ENCODE measurements at places on chromosomes 4 and X. TPM values are rescaled to one million over a fixed set of nuclear protein-coding genes. Genes with fewer than 3 reads are reported as not detected.

STBD1 gene
- 14.8 TPM for total RNA-seq

DNA sequence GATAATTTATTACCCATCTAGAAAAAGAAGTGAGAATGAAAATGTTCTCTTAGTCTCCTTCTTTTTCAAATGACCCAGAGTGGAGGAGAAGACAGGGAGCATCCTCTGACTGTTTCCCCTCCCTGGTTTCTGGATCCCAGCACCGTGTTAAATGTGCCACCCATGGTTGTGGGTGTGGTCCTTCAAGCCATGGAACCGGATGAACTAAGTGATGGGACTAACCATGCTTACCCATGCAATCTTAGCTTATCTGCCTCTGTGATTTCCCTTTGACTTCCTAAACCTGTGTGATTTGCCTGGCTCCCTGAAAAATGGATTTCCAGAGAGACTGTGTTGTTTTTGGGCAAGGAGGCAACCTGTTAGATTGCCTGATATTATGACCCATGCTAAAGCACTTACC, 437.1 kb downstream of the MAGEB5 start:
- DNase-seq = no peak
- no peaks in the 10 kb centered on the region for H3K4me1 ChIP-seq
- no peak overlapping the region for H3K27ac ChIP-seq
- no peaks in the 10 kb centered on the region for H3K27me3 ChIP-seq
- no peaks in the 10 kb centered on the region for H3K36me3 ChIP-seq
- H3K4me3 ChIP-seq = no peak overlapping the region

DNA sequence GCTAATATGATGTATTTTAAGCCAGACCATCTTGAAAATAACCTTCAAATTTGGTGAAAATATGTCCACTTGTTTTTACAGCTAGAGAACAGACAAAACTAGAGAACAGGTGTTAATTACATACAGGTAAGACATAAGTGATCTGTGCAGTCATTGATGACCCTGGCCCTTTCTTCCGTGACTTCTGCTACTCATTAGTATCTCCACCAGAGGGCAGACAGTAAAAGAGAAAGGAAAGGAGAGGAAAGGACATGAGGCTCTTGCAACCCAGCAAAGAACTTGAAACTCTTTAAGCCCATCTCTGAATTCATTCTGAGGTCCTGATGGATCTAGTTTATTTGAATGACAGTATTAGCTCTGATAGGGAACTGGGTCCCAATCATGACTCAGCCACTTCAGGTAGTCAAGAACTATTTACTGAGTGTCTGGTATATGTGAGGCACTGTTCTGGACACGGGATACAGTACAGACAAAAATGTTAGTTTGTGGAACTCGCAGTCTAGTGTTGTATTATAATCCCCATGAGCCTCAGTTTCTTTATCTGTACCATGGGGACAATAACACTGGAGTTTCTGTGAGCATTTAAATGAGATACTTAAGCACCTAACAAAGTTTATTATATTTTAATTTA, 121.0 kb upstream of the TEX13D start:
- H3K36me3 ChIP-seq = no peaks in the 10 kb centered on the region
- no peaks in the 10 kb centered on the region for H3K27me3 ChIP-seq
- no peak overlapping the region for H3K4me3 ChIP-seq

- H3K4me1 ChIP-seq = no peaks in the 10 kb centered on the region
- no peak overlapping the region for H3K4me3 ChIP-seq
- no peak overlapping the region for H3K27ac ChIP-seq
Observed at GRCh38 chrX:46737462-46737861, 21.5 kb downstream of the SLC9A7 start.

- H3K27me3 ChIP-seq = no peaks in the 10 kb centered on the region
- H3K4me1 ChIP-seq = no peaks in the 10 kb centered on the region
- no peak overlapping the region for H3K4me3 ChIP-seq
- no peaks in the 10 kb centered on the region for H3K36me3 ChIP-seq
Observed at GRCh38 chr4:156378033-156378665, 424.5 kb upstream of the CTSO start.

PHKA1 gene
- total RNA-seq = 10.7 TPM

GRCh38 chrX:38982370-38982769, 181.1 kb downstream of the MID1IP1 start:
- no peaks in the 10 kb centered on the region for H3K27me3 ChIP-seq
- no peaks in the 10 kb centered on the region for H3K36me3 ChIP-seq
- no peak for DNase-seq
- H3K4me3 ChIP-seq = no peak overlapping the region
- no peak overlapping the region for H3K27ac ChIP-seq
- H3K4me1 ChIP-seq = no peaks in the 10 kb centered on the region

Data from esophagus muscularis mucosa (tissue), 4 donors.